Activated CD4-positive, alpha-beta T cell treated with anti-CD3 and anti-CD28 coated beads, Interleukin-2, Interleukin-6, amounts not matched to agents 100 ng/mL and 50 ng/mL, durations not matched to agents 16 hours and 8 hours (primary cell): ENCODE measurements at places on chromosomes 2 and 18.

GRCh38 chr2:147297820-147298219 lies 547.0 kb upstream of the ACVR2A start:
- peak; percentile 87 for DNase-seq

DNA sequence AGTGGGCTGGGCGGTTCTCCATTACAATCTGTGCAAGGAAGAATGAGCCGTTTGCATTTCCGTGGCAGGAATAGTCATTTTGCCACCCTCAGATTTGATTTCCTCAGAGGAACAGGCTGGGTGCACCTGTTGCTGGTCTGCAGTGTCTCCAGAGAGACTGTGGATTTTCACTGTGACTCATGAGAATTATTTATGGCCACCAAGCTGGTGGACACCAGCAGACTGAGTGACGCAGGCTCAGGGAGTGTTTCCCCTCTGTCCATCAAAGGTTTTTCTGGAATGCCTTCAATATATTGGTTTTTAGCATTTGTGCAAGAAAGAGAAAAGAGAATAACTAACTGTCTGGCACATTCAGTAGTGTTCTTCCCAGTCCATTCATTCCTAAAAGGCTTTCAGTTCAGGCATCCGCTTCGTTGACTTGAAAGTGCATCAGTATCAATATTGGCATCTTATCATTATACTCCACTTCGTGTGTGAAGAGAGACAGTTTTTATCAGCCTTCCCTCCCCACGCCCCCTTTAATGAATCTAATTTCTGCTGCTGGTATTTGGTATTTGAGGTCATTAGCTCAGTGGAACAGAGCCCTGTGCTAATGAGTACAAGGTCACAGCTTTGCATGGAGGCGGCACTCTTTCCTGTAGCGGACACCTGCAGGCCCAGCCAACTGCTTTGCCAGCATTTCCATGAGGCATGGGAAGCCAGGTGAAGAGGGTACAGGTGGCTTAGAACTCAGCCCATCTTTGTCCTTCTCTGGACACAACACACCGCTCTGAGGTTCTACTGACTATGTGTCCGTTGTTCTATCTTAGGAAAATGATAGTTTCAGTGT lies 39.9 kb downstream of the PRKCE start:
- DNase-seq, result no peak

GRCh38 chr2:31240381-31241365 lies 6.7 kb downstream of the EHD3 start:
- no peak for DNase-seq

DNA sequence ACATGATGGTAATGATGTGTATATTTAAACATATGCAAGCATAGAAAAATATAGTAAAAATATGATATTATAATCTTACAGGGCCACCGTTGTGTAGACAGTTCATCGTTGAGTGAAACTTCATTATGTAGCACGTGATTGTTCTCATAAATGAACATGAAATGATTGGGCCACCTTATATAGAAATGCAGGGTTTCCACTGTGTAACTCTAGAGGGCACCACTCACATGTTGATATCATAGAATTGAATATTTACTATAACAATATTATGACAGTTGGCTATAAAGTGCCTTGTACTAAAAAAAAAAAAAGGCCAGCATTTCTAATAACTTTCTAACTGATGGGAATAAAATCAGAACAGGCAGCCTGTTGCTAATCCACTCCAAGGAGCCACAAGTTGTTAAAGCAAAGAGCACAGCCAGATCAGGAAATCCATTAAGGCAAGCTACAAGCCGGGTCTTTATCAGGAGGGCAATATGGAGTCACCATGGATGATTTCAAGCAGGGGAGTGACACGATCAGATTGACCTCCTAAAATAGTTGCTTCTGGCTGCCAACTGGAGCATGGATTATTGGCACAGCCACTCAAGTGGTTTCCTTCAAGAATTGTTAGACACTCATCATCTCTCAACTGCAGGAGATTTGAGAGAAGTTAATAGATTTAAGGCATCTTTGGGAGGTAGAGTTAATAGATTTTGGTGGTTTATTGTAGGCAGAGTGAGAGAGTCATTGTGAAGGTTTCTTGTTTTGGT lies 16.7 kb downstream of the IL1F10 start:
- DNase-seq, result peak; percentile 33

- no peak for DNase-seq
Observed at GRCh38 chr2:206718296-206718695, at the start of gene DYTN. Gene DYTN, minus strand, starts transcription at chr2:206718396. Its CDS starts 117 bp downstream, at chr2:206718279.

GRCh38 chr2:44906972-44907371 lies 34.5 kb upstream of the SIX3 start:
- no peak for DNase-seq

GRCh38 chr18:5144629-5145028 lies 52.4 kb downstream of the AKAIN1 start:
- DNase-seq, result no peak

- DNase-seq, result no peak
Observed at GRCh38 chr2:229719926-229720647, 5.7 kb upstream of the DNER start.

GRCh38 chr2:127917916-127918315 lies 32.2 kb upstream of the AMMECR1L start:
- no peak for DNase-seq

- no peak for DNase-seq
Observed at GRCh38 chr2:234911271-234911670, 40.5 kb upstream of the SH3BP4 start.
